AG04449 (cell line): ENCODE measurements at places on chromosomes 2 and 18.

GRCh38 chr2:224312741-224313140 is 89.2 kb downstream of the FAM124B start:
- no peak for DNase-seq

GRCh38 chr18:77071061-77071460 is 61.5 kb downstream of the MBP start:
- DNase-seq = no peak

DNA sequence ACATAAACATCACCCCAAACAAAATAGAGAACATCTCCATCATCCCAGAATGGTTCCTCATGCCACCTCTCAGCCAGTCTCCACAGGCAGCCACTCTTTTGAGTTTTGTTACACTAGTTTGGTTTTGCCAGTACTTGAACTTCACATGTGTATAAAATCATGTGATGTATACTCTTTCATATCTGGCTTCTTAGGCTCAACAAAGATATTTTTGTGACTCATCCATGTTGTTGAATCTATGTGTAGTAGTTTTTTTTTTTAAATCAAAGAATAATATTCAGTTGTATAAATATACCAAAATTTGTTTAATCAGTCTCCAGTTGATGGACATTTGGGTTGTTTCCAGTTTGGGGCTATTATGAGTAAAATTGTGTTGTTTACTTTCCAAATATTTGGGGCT is 75.9 kb downstream of the PMS1 start:
- DNase-seq = no peak

GRCh38 chr2:45935791-45936622 is 284.5 kb downstream of the PRKCE start:
- DNase-seq = peak; percentile 91

DNA sequence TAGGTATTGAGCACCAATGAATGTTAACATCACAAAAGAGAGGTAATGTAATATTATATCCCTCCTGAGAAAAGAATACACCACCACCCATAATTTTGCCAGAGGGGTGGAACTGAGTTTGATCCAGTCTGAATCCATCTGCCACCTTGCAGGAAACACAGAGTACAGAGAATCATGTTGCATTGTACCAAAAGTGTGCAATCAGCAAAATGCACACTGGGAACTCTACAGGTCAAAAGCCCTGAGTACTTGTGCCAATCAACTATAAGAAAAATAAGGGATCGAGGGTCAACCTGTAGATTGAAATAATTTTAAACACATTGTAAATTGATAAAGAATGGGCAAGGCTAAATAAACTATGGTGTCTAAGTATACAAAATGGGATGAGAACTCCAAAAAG is 141.5 kb downstream of the KCNH7 start:
- DNase-seq = no peak

DNA sequence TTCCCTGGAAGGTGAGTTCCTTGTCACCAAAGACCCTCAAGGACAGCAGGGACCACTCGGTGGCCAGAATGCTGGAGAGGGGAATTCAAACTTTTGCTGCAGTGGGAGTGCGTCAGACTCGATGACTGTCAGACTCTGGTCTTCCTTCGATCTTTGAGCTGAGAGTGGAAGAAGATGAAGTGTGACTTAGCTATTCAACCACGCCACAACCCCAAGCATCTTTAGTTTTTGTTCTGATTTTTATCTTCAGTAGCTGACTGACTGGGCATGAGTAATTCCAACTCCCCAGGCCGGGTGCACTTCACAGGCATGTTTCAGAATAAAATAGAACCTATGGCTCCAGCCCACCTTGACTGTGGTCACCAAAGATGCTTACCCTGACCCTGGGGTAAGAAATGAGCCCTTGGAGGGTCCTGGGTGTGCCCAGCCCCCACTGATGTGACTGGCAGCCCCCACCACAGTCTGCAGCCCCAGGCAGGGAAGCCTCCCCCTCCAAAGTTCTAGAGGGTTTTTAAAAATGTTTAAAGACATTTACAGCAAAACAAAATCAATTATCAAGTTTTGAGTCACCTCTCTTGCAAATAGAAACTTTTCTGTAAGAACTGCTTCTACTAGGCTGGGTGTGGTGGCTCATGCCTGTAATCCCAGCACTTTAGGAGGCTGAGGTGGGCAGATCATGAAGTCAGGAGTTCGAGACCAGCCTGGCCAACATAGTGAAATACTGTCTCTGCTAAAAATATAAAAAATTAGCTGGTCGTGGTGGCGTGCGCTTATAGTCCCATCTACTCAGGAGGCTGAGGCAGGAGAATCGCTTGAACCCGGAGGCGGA is 24.9 kb upstream of the YWHAQ start:
- DNase-seq = peak; percentile 83

DNA sequence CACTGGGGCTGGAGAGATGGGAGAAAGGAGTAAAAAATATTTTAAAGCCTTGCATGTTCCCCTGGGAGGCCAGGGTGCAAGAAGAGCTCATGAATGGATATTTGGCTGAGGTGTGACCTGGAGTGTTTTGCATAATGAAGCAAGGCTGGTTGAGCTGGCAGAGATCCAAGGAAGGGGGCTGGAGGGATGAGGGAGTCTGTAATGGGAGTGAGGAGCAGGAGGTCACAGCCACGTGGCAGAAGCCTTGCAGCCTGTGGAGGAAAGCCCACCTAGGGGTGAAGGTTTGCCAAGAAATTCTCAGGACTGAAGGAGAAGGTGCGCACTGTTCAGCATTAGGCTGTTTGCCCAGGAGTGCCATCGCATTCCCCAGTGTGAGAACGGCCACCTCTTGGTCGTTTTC is 40.3 kb upstream of the ATP8B1 start:
- no peak for DNase-seq

DNA sequence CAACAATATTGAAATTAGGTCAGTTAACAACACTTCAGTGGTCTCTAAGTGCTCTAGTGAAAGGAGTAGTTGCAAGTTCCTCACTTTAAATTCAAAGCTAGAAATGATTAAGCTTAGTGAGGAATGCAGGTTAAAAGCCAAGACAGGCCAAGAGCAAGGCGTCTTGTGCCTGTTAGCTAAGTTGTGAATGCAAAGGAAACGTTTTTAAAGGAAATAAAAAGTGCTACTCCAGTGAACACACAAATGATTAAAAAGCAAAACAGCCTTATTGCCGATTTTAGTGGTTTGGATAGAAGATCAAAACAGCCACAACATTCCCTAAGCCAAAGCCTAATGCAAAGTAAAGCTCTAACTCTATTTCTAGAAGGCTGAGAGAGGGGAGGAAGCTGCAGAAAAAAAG is 44.7 kb downstream of the ANTXR1 start:
- DNase-seq = no peak

DNA sequence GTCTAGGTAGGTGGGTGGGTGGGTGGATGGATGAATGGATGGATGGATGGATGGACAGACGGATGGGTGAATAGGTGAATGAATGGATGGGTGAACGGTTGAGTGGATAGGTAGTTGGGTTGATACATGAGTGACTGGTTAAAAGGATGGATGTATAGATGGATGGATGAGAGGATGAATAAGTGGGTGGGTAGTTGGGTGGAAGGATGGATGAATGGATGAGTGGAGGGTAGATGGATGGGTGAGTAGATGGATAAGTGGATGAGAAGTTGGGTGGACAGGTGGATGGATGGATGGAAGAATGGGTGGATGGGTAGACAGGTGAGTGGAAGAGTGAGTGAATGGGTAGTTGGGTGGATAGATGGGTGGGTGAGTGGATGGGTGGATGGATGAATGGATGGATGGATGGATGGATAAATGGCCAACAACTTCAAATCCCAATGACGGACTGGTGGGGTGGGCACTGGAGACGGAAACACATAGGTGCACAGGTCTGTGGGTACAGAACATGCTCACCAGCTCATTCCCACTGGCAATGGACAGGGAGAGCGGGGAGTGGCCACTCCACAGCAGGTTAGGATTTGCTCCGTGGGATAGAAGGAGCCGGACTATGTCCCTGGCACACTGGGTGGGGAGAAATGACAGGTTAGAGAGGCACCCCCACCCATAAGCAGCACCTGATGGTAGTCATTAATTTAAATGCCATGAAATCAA is 48.8 kb downstream of the ANKMY1 start:
- DNase-seq = no peak

- no peak for DNase-seq
Observed at GRCh38 chr18:64330931-64331330, 182.0 kb upstream of the LINC00305 start.

DNA sequence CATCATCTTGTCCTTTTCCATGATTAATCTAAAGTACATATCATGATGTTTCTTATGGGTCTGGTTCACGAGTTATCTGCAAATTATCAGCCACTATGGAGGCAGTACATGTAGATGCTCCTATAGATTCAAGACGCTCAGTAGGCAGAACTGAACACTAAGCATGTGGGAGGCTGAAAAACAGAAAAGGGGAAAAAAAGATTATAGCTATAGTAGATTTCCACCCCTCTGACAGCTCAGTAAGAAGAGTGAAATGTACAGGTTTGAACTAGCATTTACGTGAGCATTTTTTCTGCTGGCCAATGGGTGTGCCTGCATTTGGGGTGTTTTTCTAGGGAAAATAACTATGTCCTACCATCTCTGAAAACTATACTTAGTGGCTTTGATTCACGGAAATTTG is 308.9 kb downstream of the ZEB2 start:
- DNase-seq = no peak

DNA sequence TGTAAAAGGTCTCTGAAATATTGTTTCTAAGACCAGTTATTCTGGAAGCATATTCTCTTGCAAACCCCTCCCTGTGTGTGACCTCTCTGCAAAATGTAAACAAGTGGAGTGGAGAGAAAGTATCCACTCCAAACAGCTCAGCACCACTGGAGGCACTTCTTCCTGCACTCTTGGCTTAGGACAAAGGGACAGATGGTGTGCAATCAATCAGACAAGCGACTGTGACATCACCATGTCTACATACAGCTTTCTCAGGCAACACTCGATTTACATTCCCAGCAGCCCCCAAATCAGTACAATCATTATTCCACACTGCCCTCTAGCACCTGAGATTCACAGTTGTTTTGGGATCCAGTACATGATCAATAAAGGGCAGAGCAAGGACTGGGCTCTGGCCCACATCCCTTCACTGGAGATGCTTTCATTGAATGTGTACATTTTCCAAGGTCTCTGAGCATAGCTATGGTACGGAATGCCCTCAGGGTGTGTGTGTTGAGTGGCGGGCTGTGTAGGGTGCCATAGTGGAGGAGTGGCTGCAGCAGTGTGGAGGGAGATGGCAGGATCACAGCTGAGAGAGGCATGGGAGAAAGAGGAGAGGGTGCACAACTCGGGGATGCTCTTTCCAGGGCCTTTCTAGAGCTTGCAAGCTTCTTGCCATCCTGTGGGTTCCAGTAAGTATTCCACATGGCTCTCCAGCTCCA is 311.8 kb upstream of the ST6GAL2 start:
- DNase-seq = no peak

DNA sequence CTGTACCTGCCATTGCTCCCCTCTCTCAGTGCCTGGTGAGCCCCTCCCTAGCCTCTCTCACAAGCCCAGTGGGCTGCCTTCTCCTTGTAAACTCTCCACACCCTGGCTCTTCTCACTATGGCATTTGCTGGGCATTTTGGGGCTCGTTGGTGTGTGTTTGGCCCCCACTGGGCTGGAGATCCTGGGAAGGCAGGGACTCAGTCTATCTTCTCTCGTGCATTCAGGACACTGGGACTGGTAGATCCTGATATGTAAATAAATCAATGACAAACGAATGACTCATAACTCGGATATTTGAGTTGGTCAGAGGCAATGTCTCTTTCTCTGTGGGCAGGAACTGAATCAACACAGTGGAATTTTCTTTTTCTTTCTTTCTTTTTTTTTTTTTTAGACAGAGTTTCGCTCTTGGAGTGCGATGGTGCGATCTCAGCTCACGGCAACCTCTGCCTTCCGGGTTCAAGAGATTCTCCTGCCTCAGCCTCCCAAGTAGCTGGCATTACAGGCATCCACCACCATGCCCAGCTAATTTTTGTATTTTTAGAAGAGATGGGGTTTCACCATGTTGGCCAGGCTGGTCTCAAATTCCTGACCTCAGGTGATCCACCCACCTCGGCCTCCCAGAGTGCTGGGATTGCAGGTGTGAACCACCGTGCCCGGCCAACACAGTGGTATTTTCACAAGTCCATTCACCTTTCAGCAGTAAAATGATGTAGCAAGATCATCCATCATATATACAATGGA is 144.6 kb upstream of the SPRED2 start:
- DNase-seq = peak; percentile 68
